ENCODE measurements at places on chromosomes 5 and 9. TPM values are rescaled to one million over a fixed set of nuclear protein-coding genes. Genes with fewer than 3 reads are reported as not detected.

The GRM6 gene
- 1.2 TPM for total RNA-seq

The IL4 gene
- total RNA-seq = not detected

The GCNT4 gene
- 0.26 TPM for total RNA-seq

GRCh38 chr9:6938447-6938846 is 180.7 kb downstream of the KDM4C start:
- peak; percentile 62 for ATAC-seq

DNA sequence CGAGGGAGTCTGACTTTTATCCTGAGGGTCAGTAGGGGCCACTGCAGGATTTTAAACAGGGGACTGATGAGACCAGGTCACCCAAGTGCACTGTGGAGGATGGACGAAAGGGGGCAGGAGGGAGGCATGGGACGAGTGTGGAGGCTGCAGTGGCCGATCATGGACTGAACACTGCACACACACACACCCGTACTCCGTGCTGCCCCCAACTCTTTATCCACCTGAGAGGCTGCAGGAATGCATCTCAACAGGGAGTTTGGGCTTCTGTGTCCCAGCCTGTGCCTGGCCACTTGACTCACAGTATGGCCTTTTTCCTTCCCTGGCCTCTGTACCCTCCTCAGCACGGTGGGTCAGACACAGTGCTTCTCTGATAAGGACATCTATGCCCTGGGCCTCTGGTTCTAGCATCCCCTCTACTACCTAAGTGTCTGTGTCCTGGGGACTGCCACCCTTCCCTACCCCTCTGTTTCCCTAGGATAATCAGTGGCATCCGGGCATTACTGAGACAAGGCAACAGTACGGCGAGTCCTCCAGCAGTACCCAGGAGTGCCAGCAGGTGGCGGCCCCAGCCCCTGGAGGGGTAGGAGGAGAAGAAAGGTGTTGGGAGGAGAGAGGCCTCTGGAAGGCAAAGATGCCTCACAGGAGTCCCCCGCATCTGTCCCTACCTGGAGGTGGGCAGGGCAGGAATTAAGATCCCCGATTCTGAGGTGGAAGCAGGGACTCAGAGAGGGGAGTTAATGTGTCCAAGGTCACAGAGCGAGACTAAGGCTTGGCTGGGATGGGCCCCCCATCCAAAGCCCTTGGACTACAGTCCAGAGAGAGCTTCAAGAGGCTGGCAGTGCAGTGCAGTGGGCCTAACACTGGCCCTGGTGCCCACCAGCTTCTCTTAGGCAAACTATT is 5.1 kb upstream of the CDX1 start:
- peak; percentile 84 for ATAC-seq

The SPTAN1 gene
- total RNA-seq = 177 TPM

- no peak for ATAC-seq
Measured at GRCh38 chr5:109779036-109779735, 89.5 kb downstream of the MAN2A1 start.

The EIF4EBP3 gene
- 3.1 TPM for total RNA-seq

The DNAJC25 gene
- 9.0 TPM for total RNA-seq

The SPARC gene
- 1,751 TPM for total RNA-seq
